HCT116 (cell line): ENCODE measurements at places on chromosomes 1 and 21.

DNA sequence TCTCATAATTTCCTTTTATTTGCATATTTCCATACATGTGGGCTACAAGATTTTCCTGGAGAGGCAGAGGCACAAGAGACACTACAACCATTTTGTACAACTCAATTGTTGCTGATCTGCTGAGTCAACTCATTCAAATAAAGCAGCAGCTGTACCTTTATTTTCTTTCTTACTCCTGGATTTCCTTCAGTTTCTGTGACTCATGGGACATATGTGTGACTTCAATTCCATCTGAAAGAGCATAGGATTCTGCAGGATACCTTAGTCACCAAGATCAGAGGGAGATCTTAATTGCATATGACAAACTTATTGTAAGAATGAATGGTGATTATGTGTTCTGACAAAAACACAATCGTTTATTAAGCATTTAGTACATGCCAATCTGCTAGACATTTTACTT lies 2219.4 kb downstream of the NCAM2 start:
- DNase-seq: no peak

- no peak for DNase-seq
These were observed 165.9 kb downstream of the ADGRL4 start for GRCh38 chr1:78840453-78841271.

DNA sequence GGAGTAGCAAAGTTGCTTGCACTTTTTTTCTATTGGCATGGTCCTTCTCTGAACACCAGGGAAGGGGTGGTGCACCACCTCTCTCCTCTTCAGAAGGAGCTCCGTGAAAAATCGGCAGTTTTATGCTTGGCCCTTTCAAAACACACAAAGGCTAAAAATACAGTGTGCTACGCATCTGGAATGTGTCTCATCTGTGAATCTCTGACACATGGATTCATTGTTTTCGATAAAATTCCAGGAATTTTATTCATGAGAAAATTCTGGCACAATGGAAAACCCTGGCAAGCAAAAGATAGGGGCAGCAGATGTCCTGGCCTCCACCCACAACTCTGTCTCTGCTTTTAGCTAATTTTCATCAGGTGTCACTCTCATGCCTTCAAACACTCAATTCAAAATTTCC lies 42.9 kb downstream of the ERG start:
- DNase-seq: no peak

- no peak for DNase-seq
These were observed 259.6 kb upstream of the PLD5 start for GRCh38 chr1:242784084-242784483.

- DNase-seq: no peak
These were observed 56.2 kb downstream of the SFPQ start for GRCh38 chr1:35136780-35137179.

DNA sequence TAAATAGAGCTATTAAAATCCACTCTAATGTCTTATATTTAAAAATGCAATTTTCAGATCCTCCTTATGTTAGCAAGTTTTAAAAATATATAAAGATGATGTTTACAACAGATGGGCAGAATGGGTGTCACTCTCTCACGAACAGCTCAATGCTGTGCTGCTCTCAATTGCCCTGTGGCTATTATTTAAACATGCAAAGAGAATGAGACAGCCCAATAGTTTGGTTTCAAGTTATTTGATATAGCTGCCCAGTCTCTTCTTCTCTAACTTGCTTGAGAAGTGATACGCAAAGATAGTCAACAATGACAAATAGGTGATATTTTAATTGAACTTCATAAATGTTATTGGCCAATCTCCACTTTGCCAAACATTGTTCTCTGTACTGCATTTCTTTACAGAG lies 199.3 kb upstream of the GREM2 start:
- DNase-seq: no peak
